ENCODE measurements at places on chromosomes 6 and 20.

- no peak for DNase-seq
These were observed 713.6 kb downstream of the QKI start for GRCh38 chr6:164128101-164128500.

- no peak for DNase-seq
These were observed 289.6 kb downstream of the RIMS1 start for GRCh38 chr6:72175916-72176315.

- DNase-seq: no peak
These were observed 202.8 kb upstream of the CST7 start for GRCh38 chr20:24746351-24746685.

- DNase-seq: no peak
These were observed 340.9 kb downstream of the ESR1 start for GRCh38 chr6:152148412-152148811.

DNA sequence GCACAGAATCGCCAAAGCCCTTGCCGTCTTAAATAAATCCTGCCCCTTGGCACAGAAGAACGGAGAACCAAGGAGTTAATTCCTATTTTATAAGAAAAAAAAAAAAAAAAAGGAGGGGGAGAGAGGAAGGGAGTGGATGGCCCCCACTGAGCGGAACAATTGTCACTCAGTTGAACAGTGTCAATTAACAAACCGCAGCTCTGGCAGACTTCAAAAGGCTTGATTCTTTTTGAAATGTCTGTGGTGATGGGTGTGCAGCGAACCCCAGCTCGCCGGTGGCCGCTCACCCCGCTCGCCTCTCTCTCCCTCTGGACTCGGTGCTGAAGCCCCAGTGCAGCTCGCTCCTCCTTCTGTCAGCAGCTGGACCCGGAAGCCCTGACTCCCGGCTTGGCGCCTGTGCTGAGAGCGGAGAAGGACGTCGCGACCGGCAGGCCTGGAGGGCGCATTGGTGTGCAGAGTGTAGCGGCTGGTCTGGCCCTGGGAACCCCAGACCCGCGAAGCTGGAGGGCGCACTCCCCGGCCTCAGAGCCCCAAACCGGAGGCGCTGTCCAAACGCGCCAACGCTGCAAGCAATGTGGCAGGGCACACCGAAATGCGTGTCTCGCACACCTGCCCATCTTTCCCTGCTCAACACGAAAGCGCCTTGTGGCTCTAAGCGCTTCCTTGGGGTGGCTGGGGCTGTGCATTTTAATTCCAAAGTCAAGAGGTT lies 3.4 kb downstream of the LINC00237 start:
- no peak for DNase-seq

DNA sequence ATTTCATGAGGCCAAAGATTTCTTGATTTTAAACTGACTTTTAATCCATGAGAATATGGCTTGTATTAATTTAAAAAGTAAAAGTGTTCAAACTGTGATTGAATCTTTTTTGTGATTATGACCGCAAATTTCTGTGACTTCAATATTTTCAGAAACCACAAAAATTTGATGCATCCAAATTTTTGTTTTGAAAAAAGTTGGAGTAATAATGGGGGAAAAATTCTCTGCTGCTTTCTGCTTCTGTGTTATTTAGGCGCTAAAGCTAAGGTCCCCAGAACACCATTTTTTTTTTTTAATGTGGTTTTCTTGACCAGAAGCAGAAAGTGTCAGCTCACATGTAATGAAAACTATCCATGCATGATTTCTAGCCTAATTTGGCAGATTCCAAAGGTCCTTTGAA lies 65.3 kb downstream of the GRIK2 start:
- peak; percentile 74 for DNase-seq

DNA sequence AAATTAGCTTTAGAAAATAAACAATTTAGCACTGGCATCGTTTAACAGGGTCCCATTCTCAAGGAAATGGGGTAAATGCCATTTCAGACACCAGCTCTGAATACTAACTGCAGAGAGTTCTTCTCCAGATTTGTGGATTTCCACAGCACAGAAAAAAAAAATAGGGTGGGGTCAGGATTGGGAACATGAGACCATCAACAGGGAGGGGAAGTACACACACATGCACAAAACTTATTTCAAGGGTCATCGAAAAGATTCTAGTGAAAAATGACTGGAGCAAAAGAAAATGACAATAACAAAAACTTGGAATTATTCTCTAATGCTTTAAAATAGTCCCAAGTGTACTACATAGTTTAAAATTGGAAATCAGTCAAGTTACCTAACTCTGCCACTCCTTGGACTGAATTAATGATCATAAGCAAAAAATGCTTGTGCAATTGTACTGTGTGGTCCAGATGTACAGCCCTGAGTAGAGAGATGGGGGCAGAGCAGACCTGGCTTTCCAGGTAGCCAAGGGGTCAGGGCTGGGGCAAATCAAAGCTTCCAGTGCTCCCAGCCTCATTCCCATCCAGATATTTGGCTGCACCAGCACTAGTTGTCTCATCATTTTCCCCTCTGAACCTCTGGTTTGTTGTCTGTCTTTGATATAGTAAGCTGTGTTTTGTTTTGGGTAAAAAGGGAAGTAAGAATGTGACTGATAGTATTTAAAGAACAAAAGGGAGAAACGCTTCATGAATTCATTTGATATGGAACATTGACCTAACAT lies 152.4 kb downstream of the SOBP start:
- no peak for DNase-seq

DNA sequence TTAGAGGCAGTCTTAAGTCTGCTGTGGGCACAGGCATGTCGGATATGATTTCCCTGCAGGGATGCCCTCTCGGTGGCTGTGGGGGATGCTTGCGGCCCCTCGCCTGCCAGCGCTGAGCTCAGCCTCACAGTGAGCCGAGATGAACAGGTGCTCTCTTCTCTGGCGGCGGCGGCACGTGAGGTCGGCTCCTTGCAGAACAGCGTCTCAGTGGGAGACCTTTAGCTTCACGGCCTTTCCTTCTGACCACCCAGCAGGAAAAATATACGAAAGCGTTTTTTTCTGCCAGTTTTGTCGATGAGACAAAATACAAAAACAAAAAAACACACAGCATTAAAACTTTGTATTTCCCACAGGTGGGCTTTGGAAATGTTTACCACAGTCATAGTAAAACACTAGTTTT lies 23.6 kb downstream of the FOXA2 start:
- no peak for DNase-seq

DNA sequence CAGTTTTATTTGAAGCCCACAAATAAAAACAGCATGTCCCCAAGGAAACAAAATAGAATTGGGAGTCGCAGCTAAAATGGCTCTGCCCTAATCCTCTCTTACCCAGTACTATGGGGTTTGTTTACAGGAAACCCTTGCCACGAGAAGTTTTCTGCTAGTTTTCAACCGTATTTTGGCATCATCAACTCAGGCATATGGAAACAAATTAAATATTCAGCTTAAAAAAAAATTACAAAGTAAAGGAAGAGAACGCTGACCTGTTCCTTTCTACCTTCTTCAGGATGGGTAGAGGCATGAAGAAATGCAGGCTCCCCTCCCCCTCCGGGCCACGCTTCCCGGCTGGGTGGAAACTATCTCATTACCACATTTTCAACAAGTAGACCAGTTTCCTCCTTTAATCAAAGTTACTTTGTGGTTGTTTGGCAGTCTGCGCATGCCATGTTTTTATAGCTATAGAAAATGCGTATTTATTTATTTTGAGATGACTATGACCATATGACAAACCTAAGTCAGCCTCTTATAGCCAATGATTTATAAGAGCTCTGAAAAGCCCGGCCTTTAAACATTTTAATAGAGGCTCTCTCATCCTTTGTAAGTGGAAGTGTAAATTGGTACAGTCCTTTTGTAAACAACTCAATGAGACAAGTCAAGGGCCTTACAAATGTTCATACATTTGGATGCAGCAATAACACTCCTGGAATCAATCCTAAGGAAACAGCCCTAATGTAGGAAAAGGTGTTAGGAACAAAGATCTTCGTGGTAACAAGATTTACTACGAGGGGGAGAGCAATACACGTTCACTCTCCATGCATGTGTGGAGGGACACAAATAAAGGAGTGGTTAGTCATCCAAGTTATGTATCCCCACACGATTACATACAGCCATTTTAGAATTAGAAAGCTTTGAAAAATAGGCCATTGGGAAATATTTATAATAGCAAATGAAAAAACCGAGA lies 16.1 kb upstream of the ZNF217 start:
- DNase-seq: peak; percentile 48

DNA sequence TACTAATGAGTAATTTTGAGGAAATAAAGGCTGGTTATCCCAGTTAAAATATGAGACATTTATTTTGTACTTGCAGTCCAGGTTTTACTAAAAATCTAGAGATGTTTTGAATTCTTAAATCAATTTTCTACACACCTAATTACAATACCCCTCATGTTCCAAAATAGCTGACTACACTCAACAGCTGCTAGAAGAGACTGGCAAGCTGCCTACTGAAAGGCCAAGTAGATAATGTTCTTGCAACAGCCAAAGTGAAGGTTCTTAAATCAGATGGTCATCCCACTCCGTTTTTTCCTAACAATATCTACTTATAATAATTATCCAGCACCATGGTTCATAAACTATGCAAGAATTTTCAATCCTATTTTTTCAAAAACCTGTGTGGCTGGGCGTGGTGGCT lies 69.0 kb downstream of the DTNBP1 start:
- DNase-seq: no peak

GRCh38 chr20:63497946-63498935 lies 642 bp downstream of the EEF1A2 start:
- peak; percentile 29 for DNase-seq

DNA sequence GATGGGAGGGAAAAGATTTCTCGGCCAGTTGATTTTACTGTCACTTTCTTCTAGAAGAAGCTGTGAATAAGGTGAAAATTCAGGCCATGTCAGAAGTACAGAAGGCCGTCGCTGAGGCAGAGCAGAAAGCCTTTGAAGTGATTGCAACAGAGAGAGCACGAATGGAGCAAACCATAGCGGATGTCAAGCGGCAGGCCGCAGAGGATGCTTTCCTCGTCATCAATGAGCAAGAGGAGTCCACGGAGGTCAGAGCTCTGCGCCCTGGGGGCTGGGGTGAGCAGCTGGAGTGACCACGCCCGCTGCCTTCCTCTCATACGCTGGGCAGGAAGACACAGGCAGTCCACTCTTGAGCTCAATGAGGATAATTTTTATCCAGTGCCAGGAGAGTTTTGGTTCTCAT lies 21.8 kb upstream of the C20orf144 start:
- DNase-seq: no peak

DNA sequence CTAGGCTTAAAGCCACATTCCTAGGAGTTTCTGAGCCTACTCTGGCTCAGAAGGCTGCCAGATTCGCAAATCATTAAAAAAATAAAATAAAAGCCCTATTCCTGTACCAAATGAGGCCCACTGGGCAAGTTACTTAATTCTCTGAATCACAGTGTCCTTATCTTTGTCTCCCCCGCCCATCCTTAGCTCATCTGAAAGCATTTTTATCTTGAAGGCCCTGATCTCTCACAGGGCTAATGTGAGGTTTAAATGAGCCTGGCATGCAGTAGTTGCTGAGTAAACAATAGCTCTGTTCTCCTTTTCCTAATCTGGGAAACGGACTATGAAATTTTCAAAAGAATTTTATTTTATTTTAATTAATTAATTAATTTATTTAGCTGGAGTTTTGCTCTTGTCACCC lies 2.1 kb upstream of the ZBTB12 start:
- no peak for DNase-seq

DNA sequence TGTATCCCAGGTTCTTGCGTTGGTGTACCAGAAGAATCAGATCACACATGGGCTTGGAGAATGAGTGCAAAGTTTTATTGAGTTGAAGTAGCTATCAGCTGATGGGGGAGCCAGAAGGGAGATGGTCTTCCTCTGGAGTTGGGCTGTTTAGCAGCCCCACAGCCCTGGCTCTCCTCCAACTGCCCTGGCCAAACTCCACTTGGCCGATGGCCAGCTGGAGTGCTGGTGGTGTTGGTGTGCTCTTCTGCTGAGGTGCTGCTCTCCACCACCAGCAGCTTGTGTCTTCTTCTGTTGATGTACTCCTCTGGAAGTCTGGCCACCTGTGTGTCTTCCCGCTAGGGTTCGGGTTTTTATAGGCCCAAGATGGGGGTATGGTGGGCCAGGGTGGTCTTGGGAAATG lies 172.8 kb downstream of the TINAG start:
- no peak for DNase-seq

DNA sequence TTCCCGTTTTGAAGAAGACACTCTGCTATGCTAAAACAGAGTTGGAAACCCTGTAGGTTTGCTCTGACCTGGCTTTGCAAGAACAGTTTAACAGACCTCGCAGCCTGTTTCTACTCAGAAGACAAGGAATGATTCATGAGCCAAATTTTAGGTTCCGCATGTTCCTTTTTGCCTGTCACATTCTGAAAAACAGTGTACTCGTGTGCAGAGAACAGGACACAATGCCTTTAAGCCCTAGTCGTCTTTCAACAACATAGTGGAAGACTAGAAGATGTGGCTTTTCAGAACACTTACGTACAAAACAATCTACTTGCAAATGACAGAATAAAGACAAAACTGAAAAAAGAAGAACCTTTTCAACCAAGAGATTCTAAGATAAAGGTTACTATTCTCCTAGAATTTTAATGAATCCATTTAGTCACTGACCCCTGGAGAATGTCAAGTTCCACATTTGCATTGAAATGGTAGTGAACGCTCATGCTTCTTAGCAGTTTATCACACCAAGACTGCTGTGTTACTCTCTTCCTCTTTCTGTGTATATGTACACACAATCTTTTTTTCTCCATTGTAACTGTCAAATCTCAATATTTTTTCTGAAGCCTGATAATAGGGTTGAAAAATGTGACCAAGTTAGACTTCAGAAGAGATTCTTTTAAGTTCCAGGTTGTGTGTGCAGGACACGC lies 220.7 kb upstream of the NRSN1 start:
- DNase-seq: no peak

DNA sequence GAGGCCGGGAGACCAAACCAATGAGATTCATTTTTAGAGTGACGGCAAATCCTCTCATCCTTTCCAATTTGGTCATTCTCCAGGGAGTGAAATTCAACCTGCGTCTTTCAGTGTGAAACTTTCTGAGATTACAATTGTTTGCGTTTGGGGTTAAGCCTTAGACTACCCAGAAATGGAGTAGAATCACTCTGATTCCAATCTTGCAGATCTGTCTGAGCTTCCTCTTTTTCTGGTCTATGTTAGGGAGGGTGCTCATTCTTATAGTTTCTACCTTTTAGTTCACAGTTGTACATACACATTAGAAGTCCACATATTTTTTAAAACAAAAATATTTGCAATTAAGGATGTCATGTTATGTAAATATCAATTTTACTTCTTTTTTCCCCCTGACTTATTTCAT lies 183.0 kb upstream of the PHACTR1 start:
- DNase-seq: no peak

DNA sequence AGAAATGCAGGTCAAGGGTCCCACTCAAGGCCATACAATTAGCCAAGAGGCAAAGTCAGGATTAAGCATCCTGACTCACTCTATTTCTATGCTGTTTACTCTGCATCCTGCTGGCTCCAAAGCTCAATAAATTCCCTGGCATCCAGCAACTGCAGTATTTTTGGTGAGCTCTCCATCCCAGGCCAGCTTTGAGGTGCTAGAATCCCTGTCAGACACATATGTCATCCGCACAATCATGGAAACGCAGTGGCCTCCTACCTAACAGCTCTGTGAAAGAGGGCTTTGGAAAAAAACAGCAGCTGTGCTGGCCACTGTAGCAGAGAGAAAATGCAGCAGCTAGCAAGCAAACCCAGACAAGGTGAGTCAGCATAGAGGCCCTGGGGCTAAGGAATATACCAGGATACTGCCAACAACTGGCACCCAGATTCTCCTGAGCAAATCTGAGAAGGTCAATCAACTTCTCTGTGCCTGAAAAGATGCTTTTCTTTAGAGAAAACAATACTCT lies 58.4 kb downstream of the ANKEF1 start:
- peak; percentile 63 for DNase-seq
